ENCODE measurements at places on chromosomes 7 and 10.

GRCh38 chr7:14341200-14341775, 351.8 kb upstream of the ETV1 start:
- no peak for DNase-seq

- peak; percentile 55 for DNase-seq
Measured at GRCh38 chr7:2709553-2710285, 21.7 kb downstream of the AMZ1 start.

DNA sequence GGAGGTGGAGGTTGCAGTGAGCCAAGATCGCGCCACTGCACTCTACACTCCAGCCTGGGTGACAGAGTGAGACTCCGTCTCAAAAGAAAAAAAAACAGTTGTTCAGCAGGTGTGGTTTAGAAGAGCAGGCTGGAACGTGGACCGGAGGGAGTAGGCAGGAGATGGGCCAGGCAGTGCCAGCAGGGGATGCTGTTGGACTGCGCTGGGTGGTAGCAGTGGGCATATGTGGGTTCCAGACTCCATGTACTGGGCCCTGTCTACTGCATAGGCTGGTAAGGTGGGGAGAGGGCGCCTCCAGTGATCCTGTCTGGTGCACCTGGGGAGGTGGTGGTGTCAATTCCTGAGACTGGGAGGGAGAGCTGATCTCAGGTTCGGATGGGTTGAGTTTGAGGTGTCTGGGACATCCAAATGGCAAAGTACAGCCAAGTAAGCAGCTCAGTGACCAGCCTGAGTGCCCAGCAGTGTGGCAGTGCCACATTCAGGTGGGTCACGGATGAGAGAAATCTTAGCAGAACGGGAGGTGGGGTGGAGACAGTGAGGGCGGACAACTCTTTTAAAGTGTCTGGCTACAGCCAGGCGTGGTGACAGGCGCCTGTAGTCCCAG, 25.9 kb downstream of the SFXN4 start:
- DNase-seq = peak; percentile 27

GRCh38 chr10:61183967-61184366, 240.0 kb upstream of the RHOBTB1 start:
- DNase-seq = no peak

- no peak for DNase-seq
Measured at GRCh38 chr10:121284936-121285335, 313.3 kb downstream of the FGFR2 start.

DNA sequence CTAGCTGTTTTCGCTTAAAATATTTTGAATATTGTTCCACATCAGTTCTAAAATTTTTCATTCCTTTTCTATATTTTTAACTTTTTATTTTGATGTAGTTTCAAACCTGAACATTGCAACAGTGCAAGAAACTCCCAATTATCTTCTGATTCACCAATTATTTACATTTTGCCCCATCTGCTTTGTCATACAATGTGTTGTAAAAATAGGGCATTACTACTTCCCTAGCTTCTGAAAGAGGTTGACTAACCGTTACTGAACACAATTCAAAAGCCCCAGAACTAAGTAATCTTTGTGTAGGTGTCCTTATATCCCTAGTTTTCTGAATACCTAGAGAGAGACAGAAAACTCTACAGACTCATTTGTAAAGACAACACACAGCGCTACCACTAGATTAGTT, 86.7 kb downstream of the AVL9 start:
- no peak for DNase-seq

DNA sequence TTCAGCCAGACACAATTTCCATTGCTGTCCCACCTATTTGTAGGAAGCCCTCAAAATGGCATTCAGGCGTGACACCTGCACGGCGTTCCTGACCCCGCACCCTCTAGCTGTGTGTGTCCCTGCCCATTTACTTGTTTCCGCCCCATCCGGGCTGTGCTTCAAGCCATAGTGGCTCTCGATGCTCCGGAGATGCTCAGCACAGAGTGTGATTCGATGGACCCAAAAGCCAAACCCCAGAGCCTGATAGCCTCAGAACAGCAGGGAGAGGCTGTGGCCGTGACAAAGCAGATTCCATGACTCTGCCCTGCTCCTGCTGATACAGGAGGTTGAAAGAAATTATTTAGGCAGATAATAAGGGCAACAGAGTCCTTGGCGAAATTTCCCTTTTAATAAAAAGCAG, 13.4 kb downstream of the BUD31 start:
- DNase-seq = no peak

DNA sequence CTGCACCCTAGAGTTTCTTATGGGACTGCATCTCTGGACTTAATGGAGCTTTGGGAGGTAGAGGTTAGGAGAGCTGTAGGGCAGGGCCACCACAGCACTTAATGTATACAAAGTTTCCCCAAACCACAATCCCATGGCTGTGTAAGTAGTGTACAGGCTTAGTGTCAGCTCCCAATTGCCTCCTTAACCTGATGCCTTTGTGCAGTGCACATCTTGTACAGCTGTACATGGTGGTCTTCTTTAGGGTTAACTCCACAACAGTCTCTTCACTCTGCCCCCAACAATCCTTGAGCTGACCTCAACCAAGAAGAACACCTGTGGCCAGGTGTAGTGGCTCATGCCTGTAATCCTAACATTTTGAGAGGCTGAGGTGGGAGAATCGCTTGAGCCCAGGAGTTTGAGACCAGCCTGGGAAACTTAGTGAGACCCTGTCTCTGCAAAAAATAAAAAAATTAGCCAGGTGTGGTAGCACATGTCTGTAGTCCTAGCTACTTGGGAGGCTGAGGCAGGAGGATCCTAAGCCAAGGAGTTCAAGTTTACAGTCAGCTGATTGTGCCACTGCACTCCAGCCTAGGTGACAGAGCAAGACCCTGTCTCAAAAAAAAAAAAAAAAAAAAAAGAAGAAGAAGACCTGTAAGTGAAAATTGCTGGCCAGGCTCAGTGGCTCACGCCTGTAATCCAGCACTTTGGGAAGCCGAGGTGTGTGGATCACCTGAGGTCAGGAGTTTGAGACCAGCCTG, 6.8 kb downstream of the PLAU start:
- no peak for DNase-seq

DNA sequence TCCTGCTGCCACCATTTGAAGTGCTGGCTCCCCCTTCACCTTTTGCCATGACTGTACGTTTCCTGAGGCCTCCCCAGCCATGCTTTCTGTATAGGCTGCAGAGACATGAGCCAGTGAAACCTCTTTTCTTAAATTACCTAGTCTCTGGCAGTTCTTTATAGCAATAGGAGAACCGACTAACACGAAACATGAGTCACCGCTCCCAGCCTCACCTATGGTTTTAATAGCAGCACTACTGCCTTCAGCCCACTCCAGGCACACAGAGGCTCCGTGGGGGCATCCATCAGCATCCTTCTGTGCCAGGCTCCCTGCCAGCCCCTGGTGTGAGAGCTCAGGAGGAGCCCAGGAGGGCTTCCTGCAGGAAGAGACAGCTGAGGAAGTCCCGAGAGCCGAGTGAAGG, 5.5 kb upstream of the ZNF316 start:
- DNase-seq = no peak

DNA sequence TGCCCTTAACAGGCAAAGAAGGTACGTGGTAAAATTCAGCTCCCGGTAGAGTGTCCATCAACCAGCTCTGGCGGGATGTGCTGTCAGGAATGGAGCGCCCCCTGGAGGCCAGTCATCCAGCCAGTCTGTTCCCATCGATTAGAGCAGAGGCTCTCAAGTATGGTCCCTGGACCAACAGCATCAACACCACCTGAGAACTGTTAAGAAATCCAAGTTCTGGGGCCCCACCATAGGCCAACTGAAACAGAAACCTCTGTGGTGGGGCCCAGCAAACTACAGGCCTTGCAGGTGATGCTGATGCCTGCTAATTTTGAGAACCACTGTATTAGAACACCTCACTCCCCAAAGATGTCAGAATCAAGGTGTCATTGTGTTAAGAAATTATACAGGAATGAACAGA, 109.2 kb downstream of the DPY19L1 start:
- peak; percentile 17 for DNase-seq

- no peak for DNase-seq
Measured at GRCh38 chr10:28302012-28302637, 739 bp downstream of the MPP7 start.

DNA sequence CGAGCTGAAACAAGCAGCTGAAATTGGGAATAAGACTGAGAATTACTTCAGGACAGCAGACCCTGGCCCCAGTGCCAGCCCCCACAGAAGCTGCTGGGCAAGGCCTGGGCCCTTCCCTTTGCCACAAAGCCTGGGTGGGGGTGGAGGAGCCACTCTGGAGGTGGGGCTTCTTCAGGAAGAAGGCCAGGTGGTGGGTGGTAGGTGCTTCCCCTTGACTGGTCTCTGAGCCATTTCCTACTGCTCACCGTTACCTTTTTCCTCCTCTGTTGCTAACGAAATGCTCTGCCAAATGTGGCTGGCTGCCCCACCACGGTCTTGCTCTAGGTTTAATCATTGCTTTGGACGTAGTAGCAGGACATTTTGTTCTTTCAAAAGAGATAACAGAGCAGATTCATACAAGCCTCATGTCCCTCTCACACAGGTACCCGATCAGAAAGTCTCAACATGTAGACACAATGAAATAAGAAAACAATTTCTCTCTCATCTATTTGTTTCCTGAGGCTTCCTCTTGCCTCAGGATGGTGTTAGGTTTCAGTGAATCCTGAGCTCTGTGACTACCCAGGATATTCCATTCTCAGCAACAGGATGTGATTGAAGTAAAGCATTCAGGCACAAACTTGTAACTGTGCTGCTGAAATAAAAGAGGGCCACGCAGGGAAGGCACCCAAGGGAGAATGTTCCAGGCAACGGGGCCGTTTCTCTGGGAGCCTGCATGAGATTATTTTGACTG, 66.5 kb downstream of the WDR11 start:
- DNase-seq = no peak

DNA sequence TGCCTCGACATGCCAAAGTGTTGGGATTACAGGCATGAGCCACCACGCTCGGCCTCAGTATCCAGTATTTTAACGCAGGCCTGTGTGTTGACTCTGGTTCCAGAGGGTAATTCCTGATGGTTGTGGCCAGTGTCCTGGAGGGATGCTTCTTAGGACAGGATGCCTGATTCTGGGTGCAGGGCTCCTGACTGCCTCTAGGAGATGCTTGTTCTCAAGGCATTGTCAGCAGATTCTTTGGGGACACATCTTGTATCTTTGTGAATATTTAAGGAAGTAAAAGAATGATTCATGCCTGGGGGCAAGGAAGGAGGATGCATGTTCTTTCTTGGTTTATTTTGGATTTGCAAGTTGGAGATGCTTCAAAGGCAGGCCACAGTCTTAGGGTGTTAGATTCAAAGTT, 2.2 kb downstream of the ZDHHC4 start:
- DNase-seq = no peak

GRCh38 chr7:1311406-1312135, 78.9 kb downstream of the UNCX start:
- DNase-seq = no peak

DNA sequence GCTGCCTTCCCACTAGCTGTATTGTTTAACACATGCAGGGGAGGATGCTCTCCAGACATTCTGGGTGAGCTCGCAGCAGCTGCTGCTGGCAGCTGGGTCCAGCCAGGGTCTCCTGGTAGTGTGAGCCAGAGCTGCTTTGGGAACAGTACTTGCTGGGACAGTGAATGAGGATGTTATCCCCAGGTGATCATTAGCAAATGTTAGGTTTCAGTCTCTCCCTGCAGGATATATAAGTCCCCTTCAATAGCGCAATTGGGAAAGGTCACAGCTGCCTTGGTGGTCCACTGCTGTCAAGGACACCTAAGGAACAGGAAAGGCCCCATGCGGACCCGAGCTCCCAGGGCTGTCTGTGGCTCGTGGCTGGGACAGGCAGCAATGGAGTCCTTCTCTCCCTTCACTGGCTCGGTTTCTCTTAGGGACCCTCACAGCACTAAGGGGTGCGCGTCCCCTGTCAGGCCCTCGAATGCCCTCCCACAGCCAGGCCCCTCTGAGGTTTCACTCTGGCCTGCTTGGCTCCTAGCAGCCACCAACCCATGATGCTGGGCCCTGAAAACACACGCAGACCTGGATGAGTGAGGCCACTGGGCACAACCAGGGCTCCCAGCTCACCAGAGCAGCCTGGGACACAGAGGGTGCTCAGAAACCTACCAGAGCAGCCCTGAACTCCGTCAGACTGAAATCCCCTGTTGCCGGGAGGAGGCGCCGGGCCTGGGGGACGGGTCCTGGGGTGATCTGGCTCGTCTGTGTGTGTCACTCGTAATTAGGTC, 173.0 kb upstream of the LANCL2 start:
- DNase-seq = no peak

- no peak for DNase-seq
Measured at GRCh38 chr7:19970514-19970913, 197.1 kb upstream of the TMEM196 start.

- no peak for DNase-seq
Measured at GRCh38 chr7:1059200-1060091, 15.1 kb downstream of the GPR146 start.

DNA sequence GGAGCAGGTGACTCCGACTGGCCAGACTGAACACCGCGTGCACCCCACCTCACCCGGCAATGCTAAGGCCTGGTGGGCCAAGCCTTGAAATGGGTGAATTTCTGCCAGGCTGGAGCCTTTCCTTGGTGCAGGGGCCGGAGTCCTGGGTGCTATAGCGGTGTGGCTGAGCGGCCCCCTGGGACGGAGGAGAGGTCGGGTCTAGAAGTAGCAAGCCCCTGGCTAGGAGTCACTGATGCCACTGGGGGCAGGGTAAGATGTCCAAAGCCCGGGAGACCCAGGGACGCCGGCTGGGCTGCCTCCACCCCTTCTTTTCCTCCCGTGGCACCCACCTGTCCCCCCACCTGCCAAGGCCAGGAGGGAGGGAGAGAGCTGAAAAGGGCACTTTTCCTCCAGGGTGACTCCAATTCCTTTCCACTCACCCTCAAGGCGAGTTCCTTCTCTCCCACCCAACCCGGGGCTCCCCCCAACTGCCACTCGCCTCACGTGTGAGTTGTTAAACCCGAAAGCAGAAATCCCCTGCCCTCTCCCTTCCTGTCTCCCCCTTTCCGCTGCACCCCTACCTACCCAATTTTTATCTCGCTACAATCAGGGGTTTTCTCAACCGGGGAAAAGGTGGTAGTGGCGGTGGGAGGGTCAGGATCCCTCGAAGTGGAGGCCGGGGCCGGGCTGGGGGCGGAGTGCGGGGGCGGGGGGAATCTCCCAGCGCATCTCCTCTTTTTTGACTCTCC, 6.0 kb upstream of the GATA3 start:
- DNase-seq = no peak

DNA sequence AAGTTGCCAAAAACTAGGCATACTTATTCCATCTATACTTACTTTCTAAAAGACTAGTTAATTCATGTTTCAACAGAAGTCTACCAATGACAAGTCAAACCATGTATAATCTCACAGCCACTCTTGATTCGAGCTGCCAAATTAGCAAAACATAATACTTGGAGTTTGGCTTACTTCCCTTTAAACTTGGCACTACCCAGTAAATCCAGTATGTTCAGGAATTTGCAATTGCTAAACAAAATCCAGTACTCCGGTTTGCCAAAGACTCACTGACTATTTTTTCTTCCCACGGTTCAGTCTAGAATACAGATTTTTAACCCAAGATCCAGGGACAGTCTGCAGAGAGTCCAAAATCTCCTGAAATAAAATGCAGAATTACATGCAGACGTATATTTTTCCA, 4.6 kb downstream of the OAT start:
- no peak for DNase-seq

All from stimulated activated CD4-positive, alpha-beta T cell treated with anti-CD3 and anti-CD28 coated beads, Interleukin-1b, Interleukin-23, amount 100 ng/mL, for 1 hour (primary cell).